ENCODE measurements at places on chromosomes 6 and 20.

GRCh38 chr6:150712505-150713252 is 113.0 kb downstream of the PLEKHG1 start:
- DNase-seq: no peak

- no peak for DNase-seq
These were observed 281.6 kb upstream of the SULF2 start for GRCh38 chr20:48066851-48067250.

DNA sequence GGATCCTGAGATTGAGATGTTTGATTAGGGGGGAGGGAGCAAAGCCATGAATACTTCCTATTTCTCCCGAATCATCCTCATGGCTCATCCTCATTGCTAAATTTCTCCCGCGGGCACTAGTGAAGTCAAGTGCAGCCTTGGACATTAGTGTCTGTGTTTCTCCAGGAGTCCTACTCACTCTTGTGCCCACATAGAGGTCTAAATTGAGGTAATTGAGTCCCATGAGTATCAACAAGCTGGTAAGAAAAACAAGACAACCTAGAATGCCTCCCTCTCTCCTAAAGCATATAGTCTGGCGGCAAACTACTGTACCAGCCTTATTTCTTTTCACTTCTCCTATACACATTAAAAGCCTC is 420 bp downstream of the CENPQ start:
- DNase-seq: no peak

DNA sequence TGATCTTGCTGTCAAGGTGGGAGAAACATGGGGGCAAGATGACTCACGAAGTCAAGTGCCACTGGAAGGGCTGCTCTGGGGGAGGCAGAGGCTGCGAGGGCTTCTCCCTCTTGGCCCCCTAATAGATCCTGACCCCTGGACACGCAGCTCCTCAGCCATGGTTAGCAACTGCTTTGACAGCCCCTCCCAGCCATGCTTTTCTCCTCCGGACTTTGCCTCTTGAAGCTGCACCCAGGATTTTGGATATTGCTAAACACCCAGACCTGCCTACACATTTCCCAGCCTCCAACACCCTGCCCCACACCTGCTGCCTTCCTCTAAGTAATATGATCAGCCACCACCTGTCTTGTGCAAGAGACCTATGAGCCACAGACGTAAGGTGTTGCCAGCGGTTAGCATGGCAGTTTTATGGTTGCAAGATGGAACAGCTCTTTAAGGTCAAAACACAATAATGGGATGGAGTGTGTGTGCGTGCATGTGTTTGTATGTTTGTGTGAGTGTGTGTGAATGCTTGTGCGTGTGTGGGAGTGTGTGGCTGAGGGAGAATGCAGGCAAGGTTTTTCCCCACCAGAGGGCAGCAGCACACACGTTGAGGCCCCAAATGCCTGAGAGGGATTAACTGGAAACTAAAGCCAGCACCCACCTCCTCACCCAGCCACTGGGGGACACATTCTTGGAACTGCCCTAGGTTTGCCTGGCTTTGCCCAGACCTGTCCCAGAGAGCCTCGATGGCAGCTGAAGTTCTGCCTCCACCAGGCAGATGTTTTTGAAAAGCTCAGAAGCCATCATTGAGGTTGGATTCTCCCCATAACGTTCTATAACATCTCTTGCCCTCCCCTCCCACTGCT is 2.5 kb downstream of the IP6K3 start:
- peak; percentile 63 for DNase-seq

- DNase-seq: no peak
These were observed 44.1 kb downstream of the SNX9 start for GRCh38 chr6:157867155-157867559.

GRCh38 chr20:49658508-49658907 is 55.2 kb downstream of the B4GALT5 start:
- no peak for DNase-seq

- DNase-seq: no peak
These were observed 46.4 kb downstream of the CD109 start for GRCh38 chr6:73742433-73742832.

DNA sequence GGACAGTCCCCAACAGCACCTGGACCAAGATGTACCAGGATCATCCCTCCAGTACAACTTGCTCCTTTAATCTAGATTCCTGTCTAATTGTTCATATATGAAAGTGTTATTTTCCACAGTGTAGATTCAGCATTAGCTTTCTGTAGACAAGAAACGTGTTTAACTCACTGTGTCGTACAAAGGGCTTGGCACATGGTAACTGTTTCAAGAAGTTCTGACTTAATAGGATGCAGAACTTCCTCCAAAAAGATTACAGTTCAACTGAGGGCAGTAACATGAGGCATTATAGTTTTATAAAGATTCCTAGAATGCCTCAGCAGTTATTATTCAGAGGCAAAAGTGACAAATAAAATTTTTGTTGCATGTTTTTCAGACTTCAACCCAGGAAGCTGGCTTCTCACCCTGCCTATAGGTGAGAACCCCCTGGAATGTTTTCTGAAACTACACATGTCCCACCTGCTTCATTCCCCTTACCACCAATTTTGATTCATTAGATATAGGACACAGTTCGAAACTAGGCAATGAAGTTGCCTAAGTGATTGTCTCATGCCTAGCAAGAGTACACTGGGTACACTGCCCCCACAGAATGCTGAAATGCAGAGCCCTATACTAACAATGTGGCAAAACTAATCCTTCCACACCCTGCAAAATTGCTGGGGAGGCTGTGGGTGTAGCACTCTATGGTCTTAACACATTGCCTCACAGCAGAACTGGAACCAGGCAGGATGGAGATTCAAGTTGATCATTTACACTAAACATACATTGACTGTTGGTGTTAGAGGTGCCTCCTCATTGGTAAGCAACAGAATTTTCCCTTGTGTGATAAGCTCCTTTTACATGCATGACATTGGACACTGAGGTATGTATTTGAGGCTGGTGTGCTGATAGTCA is 22.6 kb upstream of the SH3BGRL2 start:
- no peak for DNase-seq

DNA sequence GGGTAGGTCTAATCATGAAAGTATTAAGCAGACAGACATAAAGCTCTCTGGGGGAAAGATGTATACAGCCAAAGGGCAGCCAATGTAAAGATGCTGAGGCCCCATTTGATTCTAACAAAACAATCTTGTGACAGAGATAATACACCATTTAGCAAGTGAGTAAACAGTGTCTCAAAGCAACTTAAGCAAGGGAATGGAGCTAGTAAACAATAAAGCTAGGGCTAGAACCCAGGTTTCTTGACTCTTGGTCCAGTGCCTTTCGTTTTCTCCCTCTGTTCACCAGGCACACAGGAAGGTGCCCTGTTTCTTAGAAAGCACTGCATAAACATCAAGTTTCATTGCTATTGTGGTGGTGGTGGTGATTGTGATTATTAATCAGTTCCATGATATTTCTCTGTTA is 5.1 kb downstream of the ELOVL2 start:
- no peak for DNase-seq

GRCh38 chr20:4060064-4060795 is 44.9 kb upstream of the RNF24 start:
- DNase-seq: no peak

DNA sequence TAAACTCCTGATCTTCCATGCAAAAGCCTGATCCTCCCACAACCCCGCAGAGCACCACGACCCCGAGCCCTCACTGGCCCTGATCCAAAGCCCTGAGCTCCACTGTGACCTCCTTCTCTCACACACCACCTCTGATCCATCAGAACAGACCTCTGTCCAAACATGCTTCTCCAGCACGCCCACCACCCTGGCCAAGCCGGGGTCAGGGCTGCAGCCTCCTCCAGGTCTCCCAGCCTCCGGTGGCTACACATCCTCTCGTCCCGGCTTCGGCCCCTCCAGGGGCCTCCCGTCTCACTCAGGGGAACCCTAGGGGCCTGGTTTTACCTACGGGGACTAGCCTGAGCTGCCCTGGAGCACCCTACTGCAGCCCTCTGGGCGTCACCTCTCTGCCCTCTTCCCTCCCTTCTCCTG is 49.1 kb downstream of the FOXF2 start:
- no peak for DNase-seq

GRCh38 chr6:108156180-108156937 is 9.5 kb upstream of the NR2E1 start:
- DNase-seq: no peak

DNA sequence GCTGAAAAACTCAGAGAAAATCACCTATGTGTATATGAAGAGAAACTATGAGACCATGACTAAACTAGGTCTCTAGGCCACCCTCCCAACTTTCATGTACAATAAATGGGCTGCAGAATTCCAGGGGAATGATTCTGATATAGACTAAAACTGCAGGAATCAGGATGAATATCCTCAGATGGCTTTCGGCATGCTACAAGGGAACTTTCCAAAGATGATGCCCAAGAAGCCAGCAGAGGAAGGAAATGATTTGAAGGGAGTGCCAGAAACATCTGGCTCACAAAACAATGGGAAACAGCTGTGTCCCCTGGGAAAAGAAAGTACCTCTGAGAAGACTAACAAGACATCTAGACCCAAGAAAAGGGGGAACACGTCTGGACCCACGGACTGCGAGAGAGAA is 41.1 kb downstream of the PLN start:
- no peak for DNase-seq

- DNase-seq: no peak
These were observed 31.6 kb downstream of the FIG4 start for GRCh38 chr6:109722564-109723254.

GRCh38 chr6:30491991-30492952 is 3.0 kb downstream of the HLA-E start:
- DNase-seq: no peak

DNA sequence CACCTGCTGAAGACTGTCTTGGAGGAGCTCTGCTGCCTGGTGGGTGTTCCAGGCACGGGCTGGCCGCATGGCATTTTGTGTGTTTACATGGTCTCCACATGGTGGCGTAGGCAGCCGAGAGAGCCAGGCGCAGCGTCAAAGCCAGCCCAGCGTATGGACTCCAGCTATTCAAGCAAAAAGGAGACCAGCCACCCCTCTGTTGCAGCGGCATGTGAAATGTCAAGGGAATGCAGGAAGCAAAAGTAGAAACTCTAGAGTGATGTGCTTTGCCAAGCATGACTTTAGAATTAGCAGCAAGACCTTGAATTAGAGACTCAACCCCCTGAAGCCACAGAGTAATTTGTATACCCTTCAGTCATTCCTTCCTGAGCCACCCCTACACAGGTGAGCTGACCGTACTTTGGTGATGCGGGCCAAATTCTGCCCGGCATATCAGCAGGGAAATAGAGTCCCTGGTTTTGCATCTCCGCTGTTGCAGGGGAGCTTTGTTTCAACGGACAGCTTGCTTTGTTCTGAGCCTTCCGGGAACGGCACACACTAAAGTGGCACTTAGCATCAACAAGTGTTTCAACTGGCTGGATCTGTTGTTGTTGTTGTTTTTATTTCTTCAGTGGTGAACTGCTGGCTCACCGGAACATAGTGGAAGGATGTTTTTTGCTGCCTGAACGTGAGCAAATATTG is 48.5 kb downstream of the FNDC1 start:
- no peak for DNase-seq

DNA sequence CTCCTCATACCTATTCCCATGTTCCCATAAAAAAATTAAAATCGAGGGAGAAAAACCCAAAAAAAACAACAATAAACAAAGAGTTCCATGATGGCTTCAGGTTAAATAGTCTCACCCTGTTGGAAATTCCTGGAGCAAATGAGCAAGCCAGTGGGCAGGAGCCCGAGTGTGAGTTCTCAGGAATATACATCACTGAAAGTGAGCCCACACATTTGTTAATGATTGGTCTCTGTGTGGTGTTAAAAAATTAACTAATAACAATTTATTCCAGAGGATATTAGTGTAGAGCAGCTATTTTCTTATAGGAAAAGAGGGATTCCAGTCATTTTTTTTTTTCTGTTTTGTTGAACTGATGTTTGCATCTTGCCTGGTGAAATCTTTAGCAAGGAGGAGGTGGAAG is 12.9 kb downstream of the PHACTR3 start:
- DNase-seq: no peak

DNA sequence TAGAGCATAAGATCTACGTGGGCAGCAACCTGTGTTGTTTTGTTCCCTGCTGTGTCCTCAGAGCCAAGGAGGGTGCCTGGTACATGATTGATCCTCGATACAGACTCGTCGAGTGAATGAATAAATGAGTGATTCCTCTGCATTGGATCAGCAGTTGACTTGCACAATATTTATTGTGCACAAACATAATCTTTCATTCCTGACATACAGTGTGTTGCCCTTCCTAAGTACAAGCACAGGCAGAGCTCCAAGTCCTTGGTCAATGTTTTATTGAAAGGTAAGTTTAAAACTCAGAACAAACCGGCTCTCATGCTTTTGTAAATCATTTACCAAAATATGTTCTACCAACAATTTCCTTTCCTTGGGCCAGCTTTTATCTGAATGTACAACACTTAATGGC is 57.4 kb downstream of the STMND1 start:
- no peak for DNase-seq

GRCh38 chr6:24838081-24838480 is 39.4 kb upstream of the ARMH2 start:
- DNase-seq: no peak

DNA sequence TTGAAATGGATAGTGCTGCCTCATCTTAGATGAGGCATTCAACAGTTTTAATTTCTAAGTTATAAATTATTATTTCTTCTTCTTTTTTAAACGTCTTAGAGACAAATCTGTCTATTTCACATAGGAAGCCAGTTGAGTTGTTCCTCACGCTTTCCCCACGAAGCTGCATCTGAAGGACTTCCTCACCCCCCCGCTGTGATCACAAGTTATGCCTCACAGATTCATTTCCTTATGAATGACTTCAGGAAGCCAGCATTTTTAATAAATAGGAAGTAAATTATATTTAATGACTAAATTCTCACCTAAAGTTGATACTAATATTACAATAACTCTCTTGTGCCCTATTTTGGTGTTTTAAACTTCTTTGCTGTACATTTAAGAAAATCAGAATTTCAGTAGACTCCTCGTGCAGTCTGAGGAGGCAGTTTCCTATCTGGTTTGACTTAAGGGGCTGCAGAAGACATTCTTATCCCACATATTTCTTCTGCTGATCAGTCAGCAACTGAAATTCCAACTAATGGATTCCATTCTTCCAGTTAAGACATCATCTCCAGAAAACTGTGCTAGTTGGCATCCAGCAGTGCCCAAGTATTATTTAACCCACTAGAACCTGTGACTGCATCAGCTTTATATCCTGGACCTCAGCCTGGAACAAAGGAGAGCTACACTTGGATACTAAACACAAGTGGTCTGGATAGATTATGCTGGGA is 182.7 kb upstream of the CCN2 start:
- no peak for DNase-seq

DNA sequence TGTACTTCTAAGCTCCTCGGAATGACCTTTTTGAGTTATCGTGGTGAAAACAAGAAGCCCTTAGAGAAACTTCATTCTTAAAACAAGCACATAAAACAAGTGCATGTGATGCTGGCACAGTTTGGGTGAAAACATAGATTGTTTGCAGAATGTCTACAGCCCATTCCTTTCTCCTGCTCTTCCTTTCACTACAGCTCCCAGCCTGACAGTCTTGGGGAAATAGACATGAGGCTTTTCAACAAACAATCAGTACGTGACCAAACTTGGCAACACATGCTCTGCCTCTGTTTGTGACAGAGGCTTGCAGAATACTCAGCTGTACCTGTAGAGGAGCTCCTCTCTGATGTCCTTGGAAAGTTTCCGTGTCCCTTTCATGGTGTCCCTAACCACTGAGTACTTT is 321.6 kb downstream of the ZFAND3 start:
- no peak for DNase-seq

- DNase-seq: no peak
These were observed 7.3 kb downstream of the GHRH start for GRCh38 chr20:37254114-37254878.

GRCh38 chr6:12422848-12423247 is 132.7 kb downstream of the EDN1 start:
- DNase-seq: no peak

Measured in bone marrow (tissue), 2 donors.